ENCODE measurements at places on chromosomes 4 and X.
A peak's percentile ranks its signal among the peaks of the same experiment; 100 is the strongest.

GRCh38 chrX:76253432-76253831 lies 80.6 kb downstream of the PBDC1 start:
- DNase-seq: peak; percentile 23

GRCh38 chr4:108763986-108764385 lies 1.1 kb upstream of the ETNPPL start:
- DNase-seq: no peak

DNA sequence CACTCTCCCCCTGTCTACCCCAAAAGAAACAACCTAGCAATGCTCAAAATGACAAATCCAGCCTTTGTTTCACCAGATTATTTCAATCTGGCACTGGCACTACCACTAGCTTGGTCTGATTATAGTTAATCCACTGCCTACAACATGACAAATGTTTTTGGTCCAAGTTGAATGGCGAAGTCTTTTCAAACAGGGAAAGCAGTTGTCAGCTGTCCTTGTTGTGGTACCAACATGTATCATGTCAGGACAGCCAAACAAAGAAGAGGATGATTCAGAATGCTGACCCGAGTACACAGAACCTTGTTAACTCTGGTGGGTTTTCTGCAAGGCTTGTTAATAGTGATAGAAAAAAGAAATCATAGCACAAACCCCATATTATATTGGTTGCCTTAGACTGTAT lies 160.8 kb upstream of the ANK2 start:
- DNase-seq: no peak

DNA sequence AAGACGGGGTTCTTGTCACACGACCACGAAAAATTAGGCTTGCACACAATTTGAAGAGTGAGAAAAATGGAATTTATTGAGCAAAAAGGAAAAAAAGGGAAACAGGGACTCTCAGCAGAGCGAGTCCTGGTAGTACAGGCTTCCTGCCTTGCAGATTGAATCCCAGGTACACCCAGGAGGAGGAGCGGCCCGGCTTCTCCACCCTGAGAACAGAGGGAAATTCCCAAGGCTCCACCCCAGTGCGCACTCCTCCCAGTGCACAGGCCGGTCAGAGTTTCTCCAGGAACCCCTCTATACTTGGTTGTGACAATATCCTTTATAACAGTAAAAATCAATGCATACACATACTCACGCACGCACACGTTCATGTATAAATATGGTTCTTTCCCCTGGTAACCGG lies 22.0 kb downstream of the SLC4A4 start:
- DNase-seq: no peak

- no peak for DNase-seq
These were observed 98.7 kb downstream of the SORBS2 start for GRCh38 chr4:185713272-185713671.

GRCh38 chrX:24890677-24891076 lies 125.1 kb downstream of the ARX start:
- no peak for DNase-seq

- no peak for DNase-seq
These were observed 62.7 kb downstream of the ANTXR2 start for GRCh38 chr4:80010316-80010715.
